ENCODE measurements at places on chromosomes 3 and 15.

- DNase-seq = no peak
Observed at GRCh38 chr3:49566312-49566711, 12.0 kb downstream of the BSN start.

DNA sequence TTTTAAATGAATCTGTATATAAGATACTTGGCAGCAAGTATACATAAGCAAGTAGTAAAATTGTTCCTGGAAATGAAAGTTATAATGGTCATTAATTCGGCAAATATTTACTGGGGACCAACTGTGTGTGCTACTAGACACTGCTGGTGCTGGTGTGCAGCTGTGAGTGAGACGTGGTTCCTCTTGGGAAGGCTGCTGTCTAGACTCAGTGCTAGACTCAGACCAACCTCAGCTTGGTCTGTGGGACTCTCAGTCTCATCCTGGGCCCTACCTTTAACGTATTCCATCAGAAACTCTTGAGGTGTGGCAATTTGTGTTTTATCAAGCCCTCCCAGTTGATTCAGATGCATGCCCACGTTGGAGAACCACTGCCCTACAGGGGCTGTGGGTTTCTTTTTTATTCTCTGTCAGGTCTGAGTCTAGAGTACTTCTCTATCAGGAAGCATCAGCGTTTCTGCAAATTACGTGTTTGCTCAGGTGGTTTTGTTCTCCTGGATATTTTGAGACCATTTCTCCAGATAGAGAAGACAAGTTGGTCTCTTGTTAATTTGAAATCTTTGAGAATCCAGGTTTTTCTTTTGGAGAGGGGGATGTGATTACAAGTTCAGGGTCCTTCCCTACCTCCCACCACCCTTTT is 6.8 kb downstream of the TLNRD1 start:
- no peak for DNase-seq

DNA sequence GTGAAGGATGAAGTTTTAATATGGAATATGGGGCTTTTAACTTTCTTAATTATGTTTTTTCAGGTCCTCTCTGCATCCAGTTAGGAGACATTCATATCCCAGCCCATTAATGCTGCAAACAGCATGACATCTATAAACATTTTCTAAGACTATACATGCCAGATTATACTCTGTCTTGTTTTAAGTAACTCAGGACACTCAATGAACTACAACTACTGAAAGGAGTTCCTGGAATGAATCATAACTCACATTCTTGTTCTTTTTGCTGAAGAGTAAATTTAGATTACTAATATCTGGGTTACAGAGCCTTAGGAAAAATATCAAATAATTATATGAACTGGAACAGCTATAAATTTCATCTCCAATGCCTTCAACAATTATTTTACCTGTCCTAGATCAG is 167.4 kb downstream of the STAG1 start:
- DNase-seq = no peak

DNA sequence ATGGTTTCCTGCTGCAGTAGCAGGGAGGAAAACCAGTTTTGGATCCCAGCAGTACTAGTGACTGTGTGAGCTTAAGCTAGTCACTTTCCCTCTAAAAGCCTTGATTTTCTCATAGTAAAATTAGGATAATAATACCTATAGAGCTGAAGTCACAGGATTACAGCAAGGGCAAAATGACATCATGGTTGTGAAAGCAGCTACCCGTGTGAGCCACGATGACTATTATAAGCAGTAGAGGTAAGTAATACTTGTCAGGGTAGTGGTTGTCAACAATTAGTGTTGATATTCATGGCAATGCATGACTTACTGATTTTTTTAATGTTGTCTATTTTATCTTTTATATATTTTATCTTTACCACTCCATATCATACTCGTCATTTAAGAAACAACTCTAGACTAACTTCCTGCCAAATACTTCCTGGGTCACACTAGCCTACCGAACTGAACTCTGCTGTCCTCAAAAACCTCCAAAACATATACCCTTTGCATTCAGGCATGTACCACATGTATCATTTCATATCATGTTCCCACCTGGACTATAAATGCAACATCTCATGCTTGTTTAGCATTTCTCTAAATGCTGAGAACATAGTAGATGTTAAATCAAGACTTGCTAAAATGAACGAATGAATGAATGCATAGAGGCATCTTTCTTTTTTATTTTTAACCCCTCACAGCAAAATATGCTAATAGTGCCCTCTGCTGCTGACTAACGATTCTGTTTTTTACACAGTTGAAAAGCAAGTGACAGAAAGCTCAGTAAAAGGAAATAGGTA is 172.6 kb downstream of the P3H2 start:
- DNase-seq = no peak

DNA sequence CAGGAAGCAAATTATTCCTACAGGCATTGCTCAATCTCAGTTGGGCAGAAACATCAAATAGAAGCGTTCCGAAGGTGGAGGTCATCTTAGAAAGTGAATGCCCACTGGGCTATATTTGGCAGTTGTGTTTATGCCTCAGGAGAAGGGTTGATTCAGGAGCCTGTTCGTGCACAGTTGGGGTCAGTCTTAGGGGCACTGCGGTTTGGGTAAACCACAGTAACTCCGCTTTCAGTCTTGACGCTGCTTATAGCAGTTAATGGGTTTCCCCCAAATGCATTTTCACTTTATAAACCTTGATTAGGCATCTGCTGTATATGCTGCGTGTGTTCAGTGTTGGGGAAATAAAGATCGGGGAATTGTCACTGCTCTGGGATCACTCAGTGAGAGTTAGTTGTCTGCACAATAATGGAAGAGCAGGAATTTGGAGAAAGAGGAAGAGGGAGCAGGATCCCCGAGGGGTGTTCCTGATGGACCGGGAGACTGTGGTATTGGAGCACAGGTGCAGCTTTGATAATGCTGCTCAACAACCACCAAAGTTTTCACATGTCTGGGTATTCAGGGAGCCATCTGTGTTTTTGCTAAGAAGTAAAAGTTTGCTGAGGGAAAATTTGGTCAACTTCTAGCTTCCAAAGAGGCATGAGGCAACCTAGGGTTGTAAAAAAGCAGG is 124.3 kb upstream of the EIF1B start:
- no peak for DNase-seq

DNA sequence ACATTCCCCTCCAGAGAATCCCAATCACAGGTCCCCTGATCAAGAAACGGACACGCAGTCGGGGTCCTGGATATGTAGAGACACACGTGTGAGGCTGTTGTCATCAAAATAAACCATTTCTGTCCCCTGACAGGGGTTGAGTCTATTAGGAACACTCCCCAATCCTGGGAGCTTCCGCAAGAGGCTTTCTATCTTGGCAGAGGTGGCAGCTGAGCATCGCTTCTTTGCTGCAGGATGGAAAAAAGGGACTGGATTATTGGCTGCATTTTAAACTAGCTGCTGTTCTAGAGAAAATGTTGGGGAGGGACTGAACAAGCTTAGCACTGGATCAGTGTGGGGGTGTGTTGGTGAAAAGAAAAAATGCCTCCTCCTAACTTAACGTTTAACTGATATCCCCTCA is 2.5 kb upstream of the CNTN4 start:
- DNase-seq = no peak

- no peak for DNase-seq
Observed at GRCh38 chr3:187954873-187955586, 198.9 kb upstream of the LPP start.

DNA sequence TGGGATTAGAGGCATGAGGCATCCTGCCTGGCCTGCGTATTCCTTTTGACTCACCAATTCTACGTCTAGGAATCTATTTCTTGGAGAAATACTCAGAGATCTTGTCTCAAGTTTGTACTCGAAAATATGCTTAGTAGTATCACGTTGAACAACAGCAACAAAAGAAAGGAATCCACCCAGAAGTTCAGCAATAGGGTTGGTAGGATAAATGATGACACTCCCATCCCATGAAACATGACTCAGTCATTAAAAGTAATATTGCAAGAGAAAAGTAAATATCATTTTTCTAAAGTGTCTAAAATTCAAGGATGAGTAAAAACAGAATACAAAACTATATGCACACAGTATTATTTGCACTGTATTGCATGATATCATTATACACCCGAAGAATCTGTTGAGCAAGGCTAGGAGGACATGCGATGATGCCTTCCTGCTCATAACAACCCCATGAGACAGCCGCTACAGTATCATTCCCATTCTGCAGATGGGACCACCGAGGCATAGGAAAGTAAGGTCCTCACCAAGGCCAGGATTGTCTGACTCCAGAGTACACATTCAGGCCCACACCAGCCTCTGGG is 61.5 kb downstream of the SLC6A1 start:
- no peak for DNase-seq

GRCh38 chr3:132164469-132165092 is 129.8 kb upstream of the CPNE4 start:
- no peak for DNase-seq

DNA sequence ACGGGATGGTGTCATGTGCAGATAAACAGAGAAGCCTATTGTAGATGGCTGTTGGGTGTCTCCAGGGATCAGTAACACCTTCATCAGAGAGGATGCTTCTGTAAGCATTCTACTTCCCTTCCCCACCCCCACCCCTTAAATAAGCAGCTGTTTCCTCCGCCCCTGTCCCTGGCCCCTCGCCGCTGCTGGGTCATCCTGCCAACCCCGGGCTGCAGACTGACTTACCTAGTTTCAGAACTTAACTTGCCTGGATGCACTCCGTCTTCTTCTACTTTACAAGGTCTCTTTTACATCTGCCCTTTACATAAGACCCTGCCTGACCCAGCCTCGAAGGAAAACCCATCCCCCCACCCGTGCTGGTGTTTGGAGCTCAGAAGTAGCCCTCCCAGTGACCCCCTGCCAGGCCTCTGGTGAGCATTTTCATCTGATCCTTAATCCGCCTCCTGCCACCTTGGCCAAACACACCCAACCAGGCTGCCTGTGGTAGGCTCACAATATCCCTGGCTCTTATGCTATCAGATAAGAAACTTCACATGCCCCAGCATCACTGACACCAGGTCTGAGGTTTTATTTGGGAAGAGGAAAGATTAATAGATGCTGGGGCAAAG is 103.0 kb upstream of the HES1 start:
- no peak for DNase-seq

DNA sequence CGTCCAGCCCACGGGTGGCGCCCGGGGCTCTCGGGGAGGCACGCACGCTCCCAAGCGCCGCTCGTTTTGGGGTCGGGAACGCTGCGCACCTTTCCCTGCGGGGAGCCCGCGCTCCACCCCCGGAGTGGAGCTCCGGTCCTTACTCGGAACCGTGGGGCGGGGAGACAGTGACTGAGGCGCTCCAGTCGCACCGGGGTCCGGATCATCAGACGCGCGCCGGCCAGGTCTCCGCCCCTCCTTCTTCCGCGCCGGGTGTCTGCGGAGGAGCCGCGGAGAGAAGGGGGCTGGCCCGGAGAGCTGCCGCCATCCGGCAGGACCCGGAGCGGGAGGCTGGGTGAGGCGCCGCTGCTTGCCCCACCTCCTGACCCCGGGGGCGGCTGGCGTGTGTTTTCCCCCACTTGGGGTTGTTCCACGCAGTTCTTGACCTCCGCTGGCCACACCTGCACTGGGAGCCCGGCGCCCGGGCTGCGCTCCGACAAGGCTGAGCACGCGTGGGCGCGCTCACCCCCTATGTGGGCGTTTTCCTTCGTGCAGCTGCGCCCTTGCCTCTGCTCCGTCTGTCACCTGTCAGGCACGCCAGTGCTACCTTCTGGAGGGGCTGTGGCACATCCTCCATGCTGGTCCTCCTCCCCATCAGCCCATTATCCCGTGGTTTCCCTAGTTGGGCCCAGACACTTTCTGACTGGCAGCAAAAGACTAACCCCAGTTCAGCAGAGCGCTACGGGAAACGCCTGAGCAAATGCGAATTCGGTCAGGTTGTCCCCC is at the start of gene MCF2L2:
TSS of gene MCF2L2 (minus strand) at position 173 of the 765 bp plus-strand sequence. CDS start 642 bp downstream, outside the sequence.
- DNase-seq = peak; percentile 84

- peak; percentile 38 for DNase-seq
Observed at GRCh38 chr15:51924156-51925068, 47.2 kb downstream of the LEO1 start.

GRCh38 chr3:135159681-135160247 is 364.7 kb downstream of the EPHB1 start:
- DNase-seq = no peak

- peak; percentile 72 for DNase-seq
Observed at GRCh38 chr3:158094235-158095110, 11.7 kb downstream of the SHOX2 start.

- DNase-seq = no peak
Observed at GRCh38 chr3:58178528-58179234, 32.1 kb downstream of the DNASE1L3 start.

GRCh38 chr15:79089331-79089889 is 1.2 kb downstream of the RASGRF1 start:
- peak; percentile 67 for DNase-seq

DNA sequence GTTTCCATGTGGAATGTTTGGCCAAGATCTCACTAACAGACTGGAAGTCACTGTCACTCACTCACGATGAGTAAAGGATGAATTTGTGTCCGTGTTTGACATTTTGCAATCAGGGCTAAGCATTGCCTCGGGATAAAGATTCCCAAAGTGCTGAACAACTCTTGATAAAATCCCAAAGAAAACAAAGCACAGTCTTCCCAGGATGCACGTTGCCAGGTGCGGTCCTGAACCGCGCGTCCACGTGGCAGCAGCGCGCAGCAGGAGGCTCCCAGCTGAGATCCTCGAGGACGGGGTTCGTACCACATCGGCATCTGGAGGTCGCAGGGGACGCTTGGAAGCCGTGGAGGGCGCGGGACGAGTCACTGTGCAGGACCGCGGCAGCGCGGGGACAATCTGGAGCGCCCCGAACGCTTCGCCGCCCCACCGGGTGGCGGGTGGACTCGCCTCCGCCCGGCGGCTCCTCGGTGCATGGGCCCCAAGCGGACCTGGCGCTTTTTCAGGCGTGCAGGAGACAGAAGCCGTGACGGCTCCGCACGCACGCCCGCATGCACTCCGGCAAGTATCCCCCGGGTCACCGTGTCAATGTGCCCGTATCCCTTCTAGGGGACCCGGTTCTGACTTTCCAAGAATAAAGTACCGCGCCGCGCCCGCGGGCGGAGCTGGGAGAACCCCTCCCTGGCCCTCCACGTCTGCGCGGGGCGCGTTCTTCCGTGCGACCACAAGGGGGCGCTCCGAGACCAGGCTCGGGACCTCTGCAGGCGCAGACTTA is 17.7 kb downstream of the CPN2 start:
- peak; percentile 95 for DNase-seq

DNA sequence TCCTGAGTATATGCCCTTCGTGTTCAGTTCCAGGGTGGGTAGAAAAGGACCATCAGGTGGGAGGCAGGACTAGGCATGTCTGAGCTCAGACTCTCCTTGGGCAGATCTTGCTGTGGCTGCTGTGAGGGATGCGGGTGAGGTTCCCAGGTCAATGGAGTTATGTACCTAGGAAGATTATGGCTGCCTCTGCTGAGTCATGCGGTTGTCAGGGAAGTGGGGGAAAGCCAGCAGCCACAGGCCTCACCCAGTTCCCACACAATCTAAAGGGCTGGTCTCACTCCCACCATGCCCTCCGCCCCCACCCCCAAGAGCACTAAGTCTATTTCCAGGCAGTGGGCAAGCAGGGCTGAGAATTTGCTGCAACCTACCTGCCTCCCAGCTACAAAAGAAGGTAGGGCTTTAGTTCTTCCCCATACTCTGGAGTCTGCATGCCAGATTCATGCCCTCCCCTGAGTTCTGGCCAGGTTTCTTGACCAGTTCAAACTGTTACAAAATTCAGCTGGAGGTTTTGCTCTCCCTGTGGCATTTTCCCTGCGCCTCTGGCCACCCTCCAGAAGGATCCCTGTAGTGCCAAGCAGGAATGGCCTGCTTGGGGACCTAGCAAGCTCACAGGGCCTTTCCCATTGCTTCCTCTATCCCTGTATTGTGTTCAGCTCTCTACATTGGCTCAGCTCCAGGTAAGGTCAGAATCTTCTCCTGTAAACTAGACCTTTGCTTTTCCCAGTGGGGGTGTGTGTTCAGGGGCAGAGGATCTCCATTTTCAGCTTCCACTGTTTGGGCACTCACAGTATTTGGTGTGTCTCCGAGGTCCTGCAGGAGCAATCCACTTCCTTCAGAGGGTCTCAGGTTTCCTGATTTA is 12.7 kb upstream of the TMCO5A start:
- no peak for DNase-seq

Data from WTC11 (cell line).